Suprapubic skin (tissue), 4 donors: ENCODE measurements at places on chromosomes 3 and 15. TPM values are rescaled to one million over a fixed set of nuclear protein-coding genes. Genes with fewer than 3 reads are reported as not detected.

- no peak overlapping the region for H3K27ac ChIP-seq
- no peak overlapping the region for H3K4me3 ChIP-seq
- no peaks in the 10 kb centered on the region for H3K27me3 ChIP-seq
- H3K4me1 ChIP-seq, result no peaks in the 10 kb centered on the region
- no peaks in the 10 kb centered on the region for H3K36me3 ChIP-seq
- no peak for DNase-seq
Observed at GRCh38 chr3:110667216-110667615, 404.4 kb upstream of the NECTIN3 start.

The COX5A gene
- total RNA-seq, result 130 TPM

DNA sequence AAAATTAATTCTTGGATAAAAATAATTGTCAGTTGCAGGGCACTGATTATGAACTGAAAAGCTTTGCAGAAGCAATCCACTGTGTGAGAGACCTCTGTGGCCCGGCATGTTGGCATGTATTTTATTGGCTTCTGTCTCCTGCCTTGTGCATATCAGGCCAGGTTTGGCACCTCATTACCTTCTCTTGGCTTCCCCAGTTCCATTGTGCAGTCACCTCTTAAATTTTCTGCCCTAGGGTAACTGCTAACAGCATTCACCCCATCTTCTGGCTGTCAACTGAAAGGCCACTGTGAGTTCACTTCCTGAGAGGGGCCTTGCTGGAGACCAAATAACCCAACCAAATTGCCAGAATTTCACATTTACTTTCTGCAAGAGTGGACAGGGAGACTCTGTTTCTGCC lies 92.7 kb upstream of the RARB start:
- H3K4me3 ChIP-seq, result no peak overlapping the region
- H3K36me3 ChIP-seq, result no peaks in the 10 kb centered on the region
- DNase-seq, result no peak
- H3K27ac ChIP-seq, result no peak overlapping the region

The TUSC7 gene
- total RNA-seq, result not detected

GRCh38 chr15:51776952-51777569 lies 25.7 kb downstream of the TMOD2 start:
- no peaks in the 10 kb centered on the region for H3K27me3 ChIP-seq
- no peak for DNase-seq
- no peak overlapping the region for H3K4me3 ChIP-seq
- H3K36me3 ChIP-seq, result no peaks in the 10 kb centered on the region

- no peaks in the 10 kb centered on the region for H3K36me3 ChIP-seq
- H3K4me3 ChIP-seq, result no peak overlapping the region
- no peaks in the 10 kb centered on the region for H3K27me3 ChIP-seq
- no peaks in the 10 kb centered on the region for H3K4me1 ChIP-seq
Observed at GRCh38 chr3:107506458-107506857, 16.3 kb upstream of the BBX start.

DNA sequence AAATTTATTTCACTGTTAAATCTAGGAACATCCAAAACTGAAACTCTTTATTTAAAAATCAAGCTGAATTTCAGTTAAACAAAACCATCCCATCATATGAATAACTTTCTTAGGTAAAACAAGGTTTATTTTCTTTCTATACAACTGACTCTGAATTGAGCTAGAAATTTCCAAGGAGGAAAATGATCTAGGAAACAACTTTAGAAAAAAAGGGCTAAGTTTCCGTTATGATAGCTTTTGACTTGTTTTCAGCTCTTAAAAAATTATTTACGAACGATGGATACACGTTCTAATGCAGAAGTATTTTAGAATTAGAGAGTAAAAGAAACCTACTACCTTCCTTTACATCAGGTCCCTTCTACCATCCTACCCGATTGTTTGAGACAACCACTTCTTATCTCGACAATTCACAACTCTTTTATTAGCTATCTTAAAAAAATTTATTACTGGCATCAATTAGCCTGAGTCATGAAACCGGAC lies 1.8 kb upstream of the IGF1R start:
- DNase-seq, result no peak
- H3K4me3 ChIP-seq, result peak overlapping the region; percentile 82
- H3K27ac ChIP-seq, result no peak overlapping the region
- peaks cover 53% of the 10 kb centered on the region for H3K27me3 ChIP-seq
- H3K36me3 ChIP-seq, result no peaks in the 10 kb centered on the region

DNA sequence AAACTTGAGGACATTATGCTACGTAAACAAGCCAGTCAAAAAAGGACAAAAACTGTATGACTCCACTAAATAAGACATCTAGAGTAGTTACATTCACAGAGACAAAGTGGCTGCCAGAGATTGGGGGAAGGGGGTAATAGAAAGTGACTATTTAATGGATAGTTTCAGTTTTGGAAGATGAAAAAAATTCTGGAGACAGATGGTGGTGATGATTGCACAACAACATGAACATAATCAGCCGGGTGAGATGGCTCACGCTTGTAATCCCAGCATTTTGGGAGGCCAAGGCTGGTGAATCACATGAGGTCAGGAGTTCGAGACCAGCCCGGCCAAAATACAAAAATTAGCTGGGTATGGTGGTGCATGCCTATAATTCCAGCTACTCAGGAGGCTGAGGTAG lies 40.6 kb downstream of the DPP8 start:
- H3K4me3 ChIP-seq, result no peak overlapping the region
- H3K36me3 ChIP-seq, result peaks cover 82% of the 10 kb centered on the region
- H3K27ac ChIP-seq, result no peak overlapping the region
- DNase-seq, result no peak
- H3K4me1 ChIP-seq, result no peaks in the 10 kb centered on the region

- H3K4me1 ChIP-seq, result no peaks in the 10 kb centered on the region
- DNase-seq, result no peak
- no peaks in the 10 kb centered on the region for H3K36me3 ChIP-seq
- no peak overlapping the region for H3K27ac ChIP-seq
- H3K27me3 ChIP-seq, result no peaks in the 10 kb centered on the region
Observed at GRCh38 chr3:160150066-160150465, 75.2 kb upstream of the C3orf80 start.

GRCh38 chr15:81254916-81255290 lies 58.2 kb downstream of the IL16 start:
- no peaks in the 10 kb centered on the region for H3K36me3 ChIP-seq
- H3K27ac ChIP-seq, result peak overlapping the region; percentile 39
- H3K4me3 ChIP-seq, result no peak overlapping the region
- no peak for DNase-seq

DNA sequence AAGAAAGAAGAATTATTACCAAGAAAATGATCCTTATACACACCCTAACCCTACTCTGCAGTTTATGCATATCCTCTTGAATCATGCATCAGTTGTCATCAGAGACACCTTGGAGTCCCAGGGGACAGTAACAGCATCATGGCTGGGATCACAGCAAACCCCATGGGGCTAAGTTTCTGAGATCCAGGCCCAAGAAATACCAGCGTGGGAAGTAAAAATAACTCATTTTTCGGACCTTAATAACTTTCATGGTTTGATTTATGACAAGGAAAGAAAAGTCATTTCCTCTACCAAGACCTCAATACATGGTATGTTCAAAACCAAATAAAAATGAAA lies 38.8 kb upstream of the B3GNT5 start:
- no peak overlapping the region for H3K27ac ChIP-seq
- no peak overlapping the region for H3K4me3 ChIP-seq
- peaks cover 14% of the 10 kb centered on the region for H3K4me1 ChIP-seq

DNA sequence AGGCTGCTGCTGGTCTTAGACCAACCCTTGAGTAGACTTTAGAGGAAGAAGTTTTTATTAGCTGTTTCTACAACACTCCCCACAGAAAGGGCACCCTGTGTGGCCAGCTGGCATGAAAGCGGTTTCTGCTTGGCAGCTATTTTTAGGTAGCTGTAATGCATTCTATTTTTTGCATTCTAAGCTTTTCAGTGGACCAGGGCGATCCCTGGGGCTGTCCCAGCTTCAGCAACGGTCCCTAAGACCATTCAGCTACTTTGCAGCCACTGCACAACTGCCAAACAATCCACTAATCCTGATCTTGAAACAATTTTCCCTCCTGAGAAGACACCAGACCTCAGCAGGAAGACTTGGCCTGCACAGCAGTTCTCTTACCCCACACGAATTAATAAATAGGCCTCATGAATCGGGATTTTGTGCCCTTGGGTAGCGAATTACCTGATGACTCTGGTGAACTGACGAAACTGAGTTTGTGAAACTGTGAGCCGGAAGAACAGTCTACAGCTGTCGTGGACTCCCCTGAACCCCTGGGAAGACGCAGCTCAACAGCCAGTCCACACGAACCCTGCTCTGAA lies 14.6 kb upstream of the TFRC start:
- DNase-seq, result peak; percentile 58
- no peaks in the 10 kb centered on the region for H3K27me3 ChIP-seq
- no peak overlapping the region for H3K4me3 ChIP-seq
- H3K36me3 ChIP-seq, result no peaks in the 10 kb centered on the region
- peaks cover 9% of the 10 kb centered on the region for H3K4me1 ChIP-seq

DNA sequence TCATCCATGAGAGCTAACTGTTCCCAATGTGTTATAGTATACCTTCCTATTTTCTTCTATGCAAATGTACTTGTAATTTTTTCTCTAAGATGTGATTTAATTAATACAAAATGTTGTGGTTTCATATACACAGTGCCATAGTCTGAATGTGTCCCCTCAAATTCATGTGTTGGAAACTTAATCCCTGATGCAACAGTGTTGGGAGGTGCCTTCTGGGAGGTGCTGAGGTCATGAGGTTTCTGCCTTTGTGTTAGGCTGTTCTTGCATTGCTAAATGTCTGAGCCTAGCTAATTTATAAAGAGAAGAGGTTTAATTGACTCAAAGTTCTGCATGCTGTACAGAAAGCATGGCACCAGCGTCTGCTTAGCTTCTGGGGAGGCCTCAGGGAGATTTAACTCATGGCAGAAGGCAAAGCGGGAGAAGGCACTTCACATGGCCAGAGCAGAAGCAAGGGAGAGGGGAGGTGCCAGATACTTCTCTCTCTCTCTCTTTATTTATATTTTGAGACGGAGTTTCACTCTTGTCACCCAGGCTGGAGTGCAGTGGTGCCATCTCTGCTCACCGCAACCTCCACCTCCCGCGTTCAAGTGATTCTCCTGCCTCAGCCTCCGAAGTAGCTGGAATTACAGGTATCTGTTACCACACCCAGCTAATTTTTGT lies 34.7 kb upstream of the BNIP2 start:
- H3K36me3 ChIP-seq, result no peaks in the 10 kb centered on the region
- no peak overlapping the region for H3K27ac ChIP-seq
- no peak for DNase-seq
- no peak overlapping the region for H3K4me3 ChIP-seq
- no peaks in the 10 kb centered on the region for H3K4me1 ChIP-seq

- H3K4me1 ChIP-seq, result no peaks in the 10 kb centered on the region
- H3K27me3 ChIP-seq, result no peaks in the 10 kb centered on the region
- H3K4me3 ChIP-seq, result no peak overlapping the region
- no peak for DNase-seq
Observed at GRCh38 chr3:15535732-15536131, 14.2 kb upstream of the COLQ start.

The FGF7 gene
- 5.5 TPM for total RNA-seq

The IL17RE gene
- 116 TPM for total RNA-seq

GRCh38 chr3:157436583-157437291 lies at the start of gene PTX3:
Gene PTX3 (plus strand): TSS chr3:157436850. CDS start chr3:157436934, 84 bp downstream.
- peak within 1 kb of the TSS; percentile 71 for H3K4me3 ChIP-seq
- H3K4me1 ChIP-seq, result peaks cover 24% of the 10 kb centered on the region
- DNase-seq, result no peak
- no peaks in the 10 kb centered on the region for H3K36me3 ChIP-seq
- H3K27me3 ChIP-seq, result peaks cover 9% of the 10 kb centered on the region

The SPTBN5 gene
- 2.8 TPM for total RNA-seq

The PRKCI gene
- total RNA-seq, result 33.5 TPM
